Sigmoid colon (tissue), 7 donors: ENCODE measurements at places on chromosomes 11 and 22. TPM values are rescaled to one million over a fixed set of nuclear protein-coding genes. Genes with fewer than 3 reads are reported as not detected.
A peak's percentile ranks its signal among the peaks of the same experiment; 100 is the strongest.

DNA sequence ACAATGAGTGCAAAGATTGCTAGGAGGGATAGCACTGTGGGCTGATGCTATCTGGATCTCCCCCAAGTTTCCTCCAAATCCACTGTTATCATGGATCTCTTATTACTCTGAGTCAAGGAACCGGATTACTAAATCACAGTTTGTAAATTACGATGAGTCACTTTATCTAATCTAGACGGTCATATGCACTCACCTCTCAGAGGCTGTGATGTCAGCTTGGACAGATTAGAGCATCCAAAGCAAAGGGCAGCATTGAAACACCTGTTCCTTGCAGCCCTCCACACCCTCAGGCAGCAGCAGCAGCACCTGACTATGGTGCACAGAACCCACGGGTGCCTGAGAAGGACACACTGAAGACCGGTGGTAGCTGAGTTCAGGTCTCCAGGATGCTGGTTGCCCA is 14.0 kb upstream of the POU2AF1 start:
- DNase-seq, result no peak

- no peak for DNase-seq
Observed at GRCh38 chr11:34653031-34653430, 32.1 kb downstream of the EHF start.

DNA sequence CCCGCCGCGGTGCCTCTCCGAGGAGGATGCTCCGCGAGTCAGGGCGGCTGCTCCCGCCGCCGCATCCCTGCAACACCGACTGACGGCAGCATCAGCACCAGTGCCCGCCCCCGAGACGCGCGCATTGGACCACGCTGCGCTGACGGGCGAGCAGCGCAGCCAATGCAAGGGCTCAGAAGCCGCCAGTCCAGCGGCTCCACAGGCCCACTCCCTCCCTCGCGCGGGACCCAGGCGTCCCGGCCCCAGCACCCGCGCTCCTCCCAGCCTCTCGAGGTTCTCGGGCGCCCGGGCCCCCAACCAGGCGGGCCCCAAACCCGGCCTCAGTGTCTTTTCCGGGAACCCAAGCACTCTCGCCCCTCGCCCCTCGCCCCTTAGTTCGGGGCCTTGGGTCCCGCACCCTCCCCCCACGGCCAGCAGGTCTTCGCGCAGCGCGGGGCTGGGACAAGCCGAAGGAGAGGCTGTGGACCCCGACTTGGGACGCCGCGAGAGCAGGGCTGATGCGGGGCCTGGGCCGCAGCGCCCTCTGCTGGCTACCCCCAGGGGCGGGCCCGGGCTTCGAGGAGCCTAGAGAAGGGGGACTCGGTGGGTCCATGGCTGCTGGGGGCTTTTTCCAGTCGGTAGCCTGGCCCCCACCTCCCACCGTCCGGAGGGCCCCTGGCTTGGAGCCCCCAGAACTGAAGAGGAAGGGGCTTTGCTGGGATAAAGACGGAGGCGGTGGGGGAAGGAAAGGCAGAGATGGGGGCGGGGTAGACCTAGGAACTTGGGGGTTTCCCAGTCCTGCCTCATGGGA is at the start of gene NRXN2:
NRXN2 (minus strand) TSS at position 81 of the 790 bp plus-strand sequence. CDS start 9,498 bp downstream, outside the sequence.
- peak; percentile 91 for DNase-seq

DNA sequence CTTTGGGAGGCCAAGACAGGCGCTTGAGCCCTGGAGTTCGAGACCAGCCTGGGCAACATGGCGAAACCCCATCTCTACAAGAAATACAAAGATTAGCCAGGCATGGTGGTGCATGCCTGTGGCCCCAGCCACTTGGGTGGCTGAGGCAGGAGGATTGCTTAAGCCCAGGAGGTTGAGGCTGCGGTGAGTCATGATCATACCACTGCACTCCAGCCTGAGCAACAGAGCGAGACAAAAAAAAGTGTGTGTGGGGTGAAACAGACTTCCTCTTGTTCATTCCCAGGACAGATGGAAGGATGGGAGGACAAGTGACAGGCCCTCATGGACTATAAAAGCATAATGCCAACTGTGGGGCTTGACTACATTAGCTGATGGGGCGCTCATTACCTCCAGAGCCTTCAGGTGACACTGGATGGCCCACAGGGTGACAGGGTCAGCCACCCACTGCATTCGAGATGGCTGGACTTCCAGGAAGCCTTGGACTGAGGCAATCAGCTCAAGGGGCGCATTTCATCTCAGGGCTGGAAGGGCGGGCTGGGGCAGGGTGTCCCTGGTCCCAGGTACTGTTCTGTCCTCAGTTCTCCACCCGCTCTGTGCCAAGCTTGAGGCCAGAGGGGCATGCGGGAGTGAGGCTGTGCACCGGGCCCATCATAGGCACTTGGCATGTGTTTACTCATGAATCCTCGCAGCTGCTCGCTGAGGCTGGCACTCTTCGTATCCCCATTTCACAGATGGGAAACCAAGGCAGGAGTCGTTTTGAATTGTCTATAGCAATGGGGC is 12.5 kb downstream of the NPTXR start:
- no peak for DNase-seq

- DNase-seq, result peak; percentile 68
Observed at GRCh38 chr22:19105867-19106802, 16.1 kb downstream of the DGCR2 start.

GRCh38 chr11:65859812-65860277 is 388 bp upstream of the MUS81 start:
- no peak for DNase-seq

DNA sequence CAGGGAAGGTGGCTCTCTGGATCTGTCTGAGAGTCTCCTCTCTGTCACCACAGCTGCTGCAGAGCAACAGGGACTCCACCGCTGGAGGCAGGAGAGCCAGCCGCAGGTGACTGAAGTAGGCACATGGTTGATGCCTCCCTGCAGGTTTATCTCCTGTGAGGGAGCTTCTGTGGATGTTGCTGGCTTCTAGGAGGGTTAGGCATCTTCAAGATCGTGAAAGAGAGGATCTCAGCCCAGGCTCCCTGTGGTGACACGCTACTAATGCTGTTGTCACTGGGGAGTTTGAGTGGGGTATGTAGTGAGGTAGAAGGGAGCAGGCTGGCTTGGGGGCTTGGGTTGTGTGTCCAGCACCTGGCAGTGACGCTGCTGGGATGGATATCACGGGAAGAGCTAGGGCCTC is 34.1 kb downstream of the DAGLA start:
- no peak for DNase-seq

DNA sequence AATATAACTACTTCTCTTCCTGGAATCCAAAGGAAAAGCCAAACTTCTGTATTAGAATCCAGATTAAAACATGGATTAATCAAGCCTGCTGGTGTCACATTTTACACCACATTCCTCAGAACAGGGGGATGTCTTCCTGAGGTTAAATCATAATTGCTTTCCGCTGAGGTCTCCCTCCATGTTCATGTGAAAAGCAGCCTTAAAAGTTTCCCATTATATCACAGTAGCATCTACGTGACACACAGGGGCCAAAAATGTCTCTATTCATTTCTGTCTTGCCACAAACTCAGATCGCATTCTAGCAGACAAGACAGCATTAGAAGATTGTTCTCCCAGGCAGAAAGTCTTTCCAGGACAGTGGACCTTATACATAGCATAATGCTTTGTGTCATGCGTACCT is 788.7 kb downstream of the OPCML start:
- no peak for DNase-seq

- no peak for DNase-seq
Observed at GRCh38 chr11:6771926-6772893, at the start of gene OR2AG2. OR2AG2 (minus strand) TSS chr11:6771976; CDS start chr11:6768957, 3,019 bp downstream.

GRCh38 chr22:37260901-37261336 is 16.9 kb upstream of the RAC2 start:
- no peak for DNase-seq

DNA sequence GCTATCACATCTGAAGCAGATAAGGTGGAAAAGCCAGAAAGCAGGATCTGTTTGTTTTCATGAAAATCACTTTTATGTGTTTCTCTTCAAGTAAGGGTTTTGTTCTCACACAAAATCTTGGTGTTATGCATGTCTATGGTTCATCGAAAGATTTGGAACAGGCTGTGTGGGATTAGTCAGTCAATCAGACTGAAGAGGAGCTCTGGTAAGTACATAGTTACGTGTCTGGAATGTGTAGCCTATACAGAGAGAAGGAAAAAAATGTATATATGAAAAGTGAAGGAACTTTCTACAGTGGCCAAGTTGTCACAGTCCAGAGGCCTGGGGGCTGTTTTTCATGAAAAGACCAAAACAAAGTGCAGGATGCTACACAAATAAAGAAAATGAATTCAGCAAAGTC is 156.7 kb downstream of the CNTN5 start:
- DNase-seq, result no peak

Gene DNAJB13
- total RNA-seq, result 0.27 TPM

Gene SLC35F2
- total RNA-seq, result 4.4 TPM

Gene LRFN4
- total RNA-seq, result 4.2 TPM

Gene GRAMD1B
- 2.3 TPM for total RNA-seq
